Caco-2 (cell line): ENCODE measurements at places on chromosomes 12 and 14.

GRCh38 chr12:39966721-39967120 is 139.2 kb downstream of the SLC2A13 start:
- no peak for DNase-seq

- no peak for DNase-seq
Measured at GRCh38 chr12:56683-57346, 9.8 kb upstream of the IQSEC3 start.

GRCh38 chr14:78297858-78298257 is 127.7 kb downstream of the NRXN3 start:
- DNase-seq: no peak

DNA sequence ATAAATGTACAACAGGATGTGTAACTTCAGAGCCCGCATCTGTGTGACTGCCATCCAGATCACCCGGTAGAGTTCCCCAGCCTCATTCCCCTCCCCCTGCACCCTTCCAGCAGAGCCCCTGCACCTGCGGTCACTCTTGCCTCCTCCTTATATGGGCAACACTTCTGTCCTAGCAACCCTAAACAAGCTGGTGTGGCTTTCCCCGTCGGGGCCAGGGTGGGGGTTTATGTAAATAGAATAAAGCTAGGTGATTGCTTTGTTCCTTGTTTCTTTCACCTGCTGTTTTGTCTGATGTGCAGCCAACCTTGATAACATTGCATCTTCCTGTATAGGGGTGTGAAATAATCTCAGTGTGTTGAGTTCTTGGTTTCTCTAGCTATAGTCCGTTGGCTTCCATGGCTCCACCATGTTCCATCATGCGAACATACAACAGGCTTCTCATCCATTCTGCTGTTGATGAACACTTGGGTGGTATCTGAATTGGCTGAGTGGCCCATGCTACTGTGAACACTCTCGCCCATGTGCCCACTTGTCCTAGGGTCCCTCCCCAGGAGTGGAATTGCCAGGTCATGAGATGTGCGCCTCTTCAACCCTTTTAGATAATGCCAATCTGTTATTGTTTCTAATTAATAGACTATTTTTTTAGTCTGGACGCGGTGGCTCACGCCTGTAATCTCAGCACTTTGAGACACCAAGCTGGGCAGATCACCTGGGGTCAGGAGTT is 102.2 kb downstream of the KIF26A start:
- peak; percentile 17 for DNase-seq

- DNase-seq: no peak
Measured at GRCh38 chr14:53545217-53545616, 392.1 kb upstream of the DDHD1 start.

GRCh38 chr12:21169878-21170472 is 39.0 kb downstream of the SLCO1B1 start:
- DNase-seq: peak; percentile 81

DNA sequence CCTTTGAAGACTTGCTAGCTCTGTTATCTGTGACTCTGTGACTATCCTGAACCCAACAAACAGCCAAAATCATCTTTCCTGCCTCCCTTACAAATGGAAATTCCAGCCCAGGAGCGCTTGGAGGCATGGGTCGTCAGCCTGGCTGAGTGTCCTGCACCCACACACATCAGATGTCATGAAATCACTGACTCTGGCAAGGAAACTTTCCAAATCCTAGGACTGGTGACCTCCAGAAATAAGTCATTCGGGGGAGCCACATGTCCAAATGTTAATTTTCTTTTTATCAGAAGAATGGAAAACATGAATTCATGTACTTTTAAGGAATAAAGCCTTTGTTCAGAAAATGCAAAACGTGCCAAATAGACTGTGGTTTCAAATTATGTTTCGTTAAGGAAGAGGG is 96.3 kb upstream of the EVL start:
- no peak for DNase-seq

DNA sequence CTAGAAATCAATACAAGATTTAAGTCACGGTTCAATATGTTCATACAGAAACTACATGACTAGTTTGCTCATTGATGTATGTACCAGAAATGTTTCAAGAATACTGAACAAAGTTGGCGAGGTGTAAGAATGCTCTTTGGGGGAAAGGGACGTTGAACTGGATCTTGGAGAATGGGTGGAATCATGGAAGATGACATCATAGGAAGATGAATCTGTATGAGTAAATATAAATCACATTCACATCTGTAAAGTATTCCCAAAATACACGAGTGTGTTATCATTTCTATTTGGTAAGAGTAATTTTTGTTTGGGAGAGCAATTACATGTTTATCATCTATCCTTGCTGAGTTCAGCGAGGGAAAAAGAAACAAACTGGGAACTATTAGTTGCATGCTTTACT is 162.2 kb upstream of the TMTC1 start:
- no peak for DNase-seq

DNA sequence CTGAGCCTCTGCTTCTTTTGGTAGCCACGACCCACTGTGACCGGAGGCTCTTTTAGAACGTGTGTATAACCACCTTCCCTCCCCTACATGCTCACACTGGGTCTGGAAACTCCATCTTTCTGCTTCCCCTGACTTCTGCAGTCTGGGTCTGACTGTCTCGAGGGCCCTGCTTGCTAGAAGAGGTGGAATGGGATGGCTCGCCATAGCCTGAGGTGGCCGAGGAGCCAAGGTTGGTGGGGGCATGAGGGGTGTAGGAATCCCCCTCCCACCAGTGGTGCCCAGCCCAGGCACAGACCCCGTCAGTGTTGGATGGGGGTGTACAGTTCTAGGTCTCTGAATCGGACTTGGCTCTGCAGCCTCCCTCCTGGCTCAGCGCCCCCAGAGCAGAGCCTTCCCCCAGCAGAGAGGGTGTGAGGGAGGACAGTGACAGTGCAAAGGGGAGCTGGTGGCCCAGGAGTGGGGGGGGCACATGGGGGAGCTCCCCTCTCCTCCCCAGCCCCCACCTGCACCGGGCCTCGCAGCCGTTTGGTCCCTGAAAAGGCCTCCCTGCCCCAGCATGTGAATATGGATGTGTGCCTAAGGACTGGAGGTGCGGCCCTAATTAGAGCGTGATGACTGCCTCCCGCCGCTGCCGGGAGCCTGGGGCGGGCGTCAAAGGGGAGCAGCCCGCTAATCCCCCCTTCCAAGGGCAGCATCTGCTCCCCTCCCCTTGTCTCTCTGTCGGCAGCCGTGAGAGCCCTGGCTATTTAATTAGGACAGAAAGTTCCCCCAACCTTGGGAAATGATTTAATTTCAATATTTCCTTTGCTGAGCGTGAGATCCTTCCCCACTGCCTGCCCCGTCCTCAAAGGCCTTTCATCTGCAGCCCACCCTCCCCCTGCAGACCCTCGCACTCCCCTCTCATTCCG is 196.2 kb upstream of the C14orf180 start:
- DNase-seq: no peak

DNA sequence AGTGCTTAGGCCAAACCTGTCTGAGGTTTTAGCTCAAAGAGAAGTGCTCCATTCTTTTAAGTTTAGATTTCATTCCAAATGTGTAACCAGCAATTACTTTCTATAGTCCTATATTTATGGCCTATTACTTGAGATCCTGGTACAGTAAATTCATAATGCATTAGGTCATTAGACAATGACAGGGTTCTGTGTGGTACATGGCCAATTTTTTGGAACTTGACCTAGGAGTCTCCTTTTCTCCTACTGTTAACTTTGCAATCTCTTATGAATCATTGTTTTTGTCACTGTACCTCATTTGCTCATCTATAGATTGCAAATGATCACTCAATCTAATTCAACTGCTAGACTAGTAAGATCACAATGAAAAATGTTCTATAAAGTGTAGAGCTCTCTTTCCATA is 136.7 kb downstream of the PDE3A start:
- DNase-seq: no peak

- no peak for DNase-seq
Measured at GRCh38 chr12:93603762-93604161, 31.3 kb downstream of the SOCS2 start.

GRCh38 chr12:123801573-123802178 is 39.6 kb downstream of the DNAH10 start:
- no peak for DNase-seq

DNA sequence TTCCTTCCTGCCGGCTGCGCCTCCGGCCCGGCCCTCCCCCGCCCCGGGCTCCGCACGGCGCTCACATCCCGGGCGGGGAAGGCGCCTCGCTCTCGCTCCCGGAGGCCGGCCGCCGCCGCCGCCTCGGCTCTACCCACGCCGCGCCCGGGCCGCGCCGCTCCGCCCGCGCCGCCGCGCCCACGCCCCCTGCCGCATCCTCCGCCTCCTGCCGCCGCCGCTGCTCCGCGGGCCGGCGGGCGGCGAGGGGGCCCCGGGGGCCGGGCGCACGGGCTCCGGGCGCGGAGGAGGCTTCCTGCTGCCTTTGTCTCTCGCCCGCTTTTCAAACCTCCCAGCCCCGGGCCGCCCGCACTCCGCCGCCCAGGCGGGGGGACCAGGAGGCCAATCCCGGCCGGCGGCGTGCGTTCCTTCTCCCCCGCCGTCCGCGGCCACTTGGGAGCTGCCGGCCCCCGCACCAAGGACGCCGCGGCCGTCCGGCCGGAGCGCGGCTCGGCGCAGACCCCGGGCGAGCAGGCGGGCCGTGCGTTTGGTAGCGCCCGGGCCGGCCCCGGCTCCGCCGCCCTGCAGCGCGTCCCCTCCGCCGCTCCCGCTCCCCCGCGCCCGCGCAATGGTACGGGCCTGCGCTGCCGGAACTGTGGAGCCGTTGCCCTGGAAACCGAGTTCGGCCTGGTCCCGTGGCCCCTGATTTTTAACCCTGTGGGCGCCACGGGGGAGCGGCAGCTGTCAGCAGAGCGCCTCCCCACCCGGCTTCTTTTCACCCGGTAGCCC is at the start of gene FBXL14:
Gene FBXL14 (minus strand): TSS at position 321 of the 765 bp plus-strand sequence. CDS start 515 bp downstream, outside the sequence.
- DNase-seq: peak; percentile 96

DNA sequence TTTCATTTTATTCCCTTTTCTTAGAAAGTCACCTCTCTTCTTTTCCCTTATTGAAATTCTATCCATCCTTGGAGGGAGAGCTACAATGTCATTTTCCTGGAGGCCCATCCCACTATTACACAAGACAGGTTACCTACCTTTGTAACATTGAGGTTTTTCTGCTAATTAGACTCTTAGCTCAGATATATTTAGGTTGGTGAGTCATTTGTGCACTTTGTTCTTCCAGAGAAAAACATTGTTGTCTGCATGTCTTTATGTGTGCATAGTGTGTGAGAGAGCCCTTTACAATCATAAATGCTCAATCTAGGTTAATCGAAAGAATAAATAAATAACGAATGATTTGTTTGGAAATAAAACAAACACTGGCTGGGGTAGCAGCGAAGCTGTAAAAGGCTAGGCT is 191.8 kb downstream of the DACT1 start:
- DNase-seq: peak; percentile 7

DNA sequence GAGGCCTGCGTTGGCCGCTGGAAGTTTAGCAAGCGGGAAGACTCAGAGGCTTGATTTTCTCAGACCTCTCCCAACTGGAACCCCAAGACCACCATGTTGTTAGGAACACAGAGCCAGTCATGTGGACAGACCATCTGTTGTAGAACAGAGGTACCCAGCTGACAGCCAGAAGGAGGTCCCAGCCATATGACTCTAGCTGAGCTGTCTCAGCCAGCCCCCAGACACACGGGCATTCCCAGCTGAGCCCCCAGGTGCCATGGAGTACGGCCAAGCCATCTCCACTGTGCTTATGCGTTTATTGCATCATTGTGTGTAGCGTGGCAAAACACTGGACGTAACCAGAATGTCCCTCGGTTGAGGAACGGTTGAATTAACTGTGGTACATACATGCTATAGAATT is 421.9 kb downstream of the TMEM132D start:
- DNase-seq: no peak

GRCh38 chr12:112317481-112317880 is 64.8 kb downstream of the HECTD4 start:
- no peak for DNase-seq

DNA sequence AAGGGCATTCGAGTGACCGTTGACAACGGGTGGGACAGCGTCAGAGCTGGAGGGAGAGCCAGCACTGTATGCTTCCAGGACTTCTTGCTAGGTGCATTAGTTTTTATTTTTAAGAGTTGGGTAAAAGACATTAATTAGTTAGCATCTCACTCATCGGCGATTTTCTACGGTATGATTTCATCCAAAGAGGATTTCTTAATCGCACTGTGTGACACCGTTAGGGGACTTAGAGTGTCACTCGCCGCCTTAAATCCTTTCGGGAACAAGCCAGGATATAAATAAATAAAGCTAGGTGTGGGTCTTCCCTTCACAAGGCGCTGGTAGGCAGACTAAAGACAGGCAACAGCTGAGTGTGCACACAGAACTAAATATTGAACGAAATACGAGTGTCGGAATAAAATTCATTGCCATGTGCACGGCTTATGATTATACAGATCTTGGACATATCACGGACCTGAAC is 869 bp upstream of the NOVA1 start:
- DNase-seq: no peak

DNA sequence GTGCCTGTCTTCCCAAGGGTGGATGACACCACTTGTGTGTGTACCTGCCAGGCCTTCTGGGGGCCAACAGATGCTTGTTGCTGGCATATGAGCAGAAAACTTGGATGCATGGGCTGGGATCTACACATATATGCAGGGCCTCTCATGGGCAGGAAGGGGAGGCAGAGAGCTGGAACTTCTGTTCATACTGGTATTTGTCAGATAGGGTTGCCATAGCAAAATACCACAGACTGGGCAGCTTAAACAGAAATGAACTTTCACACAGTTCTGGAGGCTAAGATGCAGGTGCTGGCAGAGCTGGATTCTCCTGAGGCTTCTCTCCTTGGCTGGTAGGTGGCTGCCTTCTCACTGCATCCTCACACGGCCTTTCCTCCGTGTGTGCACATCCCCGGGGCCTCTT is 121.8 kb downstream of the SUDS3 start:
- no peak for DNase-seq

DNA sequence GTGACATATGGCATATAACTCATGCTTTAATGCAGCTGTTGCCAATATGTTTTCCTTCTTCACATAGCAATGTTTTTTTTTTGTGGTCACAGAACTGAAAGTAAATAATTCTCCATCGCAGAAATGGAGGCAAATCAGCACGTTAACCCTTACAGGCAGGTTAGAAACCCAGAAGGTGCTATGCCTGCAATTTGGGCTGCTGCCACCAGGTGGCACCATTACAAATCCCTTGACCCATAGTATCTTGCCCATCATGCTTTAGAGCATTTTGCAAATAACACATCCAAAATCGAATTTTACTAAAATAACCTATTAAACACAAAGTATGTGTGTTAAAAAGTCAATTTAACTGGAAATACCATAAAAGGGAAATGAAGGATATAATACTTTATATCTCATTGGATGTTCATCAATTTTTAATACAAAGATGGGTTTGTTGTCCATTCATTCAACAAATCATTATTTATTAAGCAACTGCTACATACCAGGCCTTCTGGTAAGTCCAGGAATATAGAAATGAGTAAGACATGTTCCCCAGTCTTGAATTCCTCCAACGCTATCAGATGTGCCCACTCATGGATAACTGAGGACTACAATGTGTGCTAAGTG is 340.1 kb downstream of the GLT1D1 start:
- peak; percentile 9 for DNase-seq

DNA sequence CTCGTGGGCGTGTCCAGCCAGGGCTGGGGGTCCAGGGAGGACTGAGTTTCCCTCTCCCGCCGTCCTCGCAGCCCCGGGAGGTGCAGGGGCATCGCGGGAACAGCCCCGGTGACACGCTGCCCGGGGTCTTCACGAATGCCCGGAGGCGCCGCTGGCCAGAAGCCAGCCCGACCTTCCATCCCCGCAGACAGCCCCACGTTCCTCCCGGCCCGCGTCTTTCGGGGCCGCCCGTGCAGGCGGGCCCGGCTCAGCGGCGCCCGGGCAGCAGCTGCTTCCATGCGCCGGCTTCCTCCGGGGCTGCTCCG is 827 bp upstream of the TEDC1 start:
- DNase-seq: no peak
